Stimulated activated CD4-positive, alpha-beta T cell treated with anti-CD3 and anti-CD28 coated beads, Interleukin-4, amount 100 ng/mL, for 4 hours (primary cell): ENCODE measurements at places on chromosomes 4 and X.

GRCh38 chr4:153198719-153199118 lies 5.5 kb upstream of the TRIM2 start:
- DNase-seq, result no peak

GRCh38 chrX:69089203-69089602 lies 76.0 kb downstream of the PJA1 start:
- DNase-seq, result no peak

- DNase-seq, result no peak
Measured at GRCh38 chr4:128153800-128154199, 92.7 kb downstream of the LARP1B start.

GRCh38 chr4:8199594-8200301 lies 658 bp downstream of the SH3TC1 start:
- no peak for DNase-seq
